ELR (cell line): ENCODE measurements at places on chromosomes 2 and 18.

DNA sequence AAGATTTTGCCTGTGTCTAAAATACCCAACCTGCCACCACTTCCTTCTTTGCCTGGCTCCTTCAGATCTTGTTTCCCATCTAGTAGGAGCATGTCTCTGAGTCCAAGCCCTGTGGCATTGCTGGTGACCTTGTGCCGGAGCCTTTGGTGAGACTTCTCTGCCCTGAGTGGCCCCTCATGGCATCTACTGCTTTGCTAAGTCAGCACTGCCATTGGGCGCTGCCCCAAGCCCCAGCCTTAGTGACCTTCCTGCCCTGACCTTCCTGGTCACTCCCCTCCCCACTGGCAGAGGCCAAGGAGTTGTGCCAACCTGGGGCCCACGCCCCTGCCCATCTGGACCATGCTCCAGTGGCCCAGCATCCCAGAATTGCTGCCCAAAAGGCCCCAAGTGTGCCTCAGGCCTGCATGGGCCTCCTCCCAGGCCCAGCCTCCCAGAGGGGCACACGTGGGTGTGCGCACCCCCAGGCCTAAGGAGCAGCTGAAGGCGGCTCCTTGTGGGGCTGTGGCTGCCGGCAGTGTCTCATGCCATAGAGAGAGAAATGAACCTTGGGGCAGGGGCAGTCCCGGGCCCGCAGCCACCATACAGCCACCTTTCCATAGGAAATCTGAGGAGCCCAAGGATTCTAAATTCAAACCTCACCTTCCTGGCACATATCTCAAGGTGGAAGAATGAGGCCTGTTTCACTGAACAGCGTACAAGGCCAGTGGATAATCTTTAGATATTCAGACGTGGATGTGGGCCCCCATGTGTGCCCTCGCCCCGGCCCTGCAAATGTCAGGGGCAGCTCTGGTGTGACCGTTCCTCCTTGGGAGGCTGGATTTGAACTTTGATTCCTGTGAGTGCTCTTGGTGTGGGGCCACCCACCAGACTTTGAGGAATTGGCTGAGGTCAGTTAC lies 100.2 kb upstream of the SLC66A3 start:
- DNase-seq, result no peak

DNA sequence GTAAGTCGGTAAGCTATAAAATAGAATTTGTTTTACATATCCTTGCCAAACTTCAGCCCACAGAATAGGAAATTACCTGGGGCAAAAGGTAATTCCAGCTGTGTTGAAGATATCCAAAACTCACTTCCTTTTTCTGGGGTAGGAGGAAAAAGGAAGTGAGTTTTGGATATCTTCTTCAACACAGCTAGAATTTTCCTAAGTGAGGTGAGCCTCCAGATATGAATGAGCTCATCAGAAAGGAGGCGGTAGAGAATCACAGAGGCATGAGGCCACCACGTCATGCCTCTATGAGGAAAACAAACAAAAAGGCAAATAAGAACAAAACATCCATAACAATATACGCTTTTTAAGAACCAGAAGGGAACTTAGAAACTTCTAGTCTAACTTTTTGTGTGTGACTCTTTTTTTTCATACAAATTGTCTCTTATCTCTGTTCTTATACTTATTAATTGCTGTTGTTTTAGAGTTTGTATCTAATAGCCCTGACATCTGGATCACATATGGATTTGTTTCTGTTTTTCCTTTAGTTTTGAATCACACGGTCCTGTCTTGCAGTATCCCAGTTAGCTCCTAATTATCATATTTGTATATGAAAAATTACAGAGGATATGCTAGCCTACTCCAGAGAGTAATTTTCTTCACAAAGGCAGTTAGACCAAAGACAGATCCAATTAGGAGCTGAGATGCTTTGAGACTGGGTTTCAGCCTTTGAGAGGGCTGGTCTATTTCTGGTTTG lies 104.5 kb downstream of the RBM43 start:
- DNase-seq, result peak; percentile 29

- peak; percentile 36 for DNase-seq
Measured at GRCh38 chr2:174326161-174327020, 8.4 kb upstream of the SP9 start.

DNA sequence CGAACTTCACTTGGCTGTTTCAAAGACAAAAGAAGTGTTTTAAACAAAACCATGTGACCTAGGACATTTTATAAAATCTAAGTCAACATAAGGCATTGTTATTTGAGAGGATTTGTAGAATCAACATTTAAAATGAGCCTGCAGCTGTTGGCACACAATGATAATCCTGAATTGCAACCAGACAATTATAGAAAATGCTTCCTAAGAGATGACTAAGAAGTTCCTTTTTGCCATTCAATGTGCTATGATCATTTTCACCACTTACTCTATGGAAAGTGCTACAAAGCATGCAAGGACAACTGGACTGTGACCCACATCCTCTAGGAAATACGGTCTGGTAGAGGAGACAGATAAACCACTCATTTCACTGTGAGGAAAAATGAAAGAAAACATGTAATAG lies 246.4 kb downstream of the CDH20 start:
- no peak for DNase-seq

DNA sequence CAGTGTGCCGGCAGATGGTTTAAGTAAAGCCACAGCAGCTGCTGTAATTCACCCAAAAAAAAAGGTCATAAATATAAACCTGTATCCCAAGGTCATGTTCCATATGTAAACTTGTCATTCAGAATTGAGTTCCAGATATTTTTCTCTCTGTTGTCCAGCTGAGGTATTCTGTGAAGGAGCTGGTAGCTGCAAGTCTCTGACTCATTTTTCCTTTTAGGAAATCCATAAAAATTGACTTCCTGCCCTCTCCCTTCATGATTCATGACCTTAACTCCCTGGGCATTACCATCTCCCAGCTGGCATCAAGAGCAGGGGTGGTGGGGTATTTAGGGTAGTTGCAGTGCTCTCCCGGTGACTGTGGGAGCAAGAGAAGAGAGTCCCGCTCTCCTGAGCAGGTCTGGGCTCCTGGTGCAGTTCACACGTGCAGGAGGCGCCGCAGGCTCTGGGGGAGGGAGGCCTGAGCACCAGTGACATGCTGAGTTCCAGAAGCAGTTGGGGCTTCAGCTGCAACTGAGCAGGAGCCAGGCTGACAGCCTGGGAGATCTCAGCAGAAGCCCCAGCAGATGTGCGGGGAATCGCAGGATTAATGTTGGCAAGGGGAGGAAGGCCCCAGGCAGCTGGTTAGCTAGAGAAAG lies 192.6 kb downstream of the MGAT5 start:
- DNase-seq, result peak; percentile 70

DNA sequence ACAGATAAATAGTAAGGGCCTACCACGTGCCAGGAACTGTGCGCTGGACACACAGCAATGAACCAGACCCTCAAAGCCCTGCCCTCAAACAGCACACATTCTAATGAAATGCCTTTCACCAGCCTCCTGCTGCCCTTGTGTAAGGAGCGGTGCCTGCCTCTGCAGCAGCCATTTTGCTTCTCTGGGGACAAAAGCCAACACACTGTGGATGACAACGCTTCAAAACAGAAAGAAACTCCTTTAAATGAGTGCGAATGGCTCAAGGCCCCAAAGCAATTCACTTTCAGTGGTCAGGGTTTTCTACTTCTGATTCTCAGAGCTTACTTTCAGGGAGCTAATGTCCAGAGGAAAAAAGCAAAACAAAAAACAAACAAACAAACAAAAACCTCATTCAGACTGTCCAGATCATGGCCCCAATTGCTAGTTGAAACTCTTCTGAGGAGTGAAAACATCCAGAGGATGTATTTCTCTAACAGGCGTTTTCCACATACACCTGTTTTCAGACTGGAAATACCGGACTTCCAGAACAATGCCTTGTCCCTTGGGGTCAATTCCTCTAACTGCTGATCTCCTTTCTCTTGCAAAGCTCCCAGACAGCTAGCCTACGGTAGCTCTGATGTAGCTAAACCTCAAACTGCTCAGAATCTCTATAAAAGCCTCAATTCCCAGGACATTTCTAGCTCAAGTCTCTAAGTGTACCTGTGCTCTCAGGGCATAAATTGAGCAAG lies 323.3 kb upstream of the ZNF521 start:
- no peak for DNase-seq

GRCh38 chr2:101205521-101206479 lies 46.9 kb upstream of the CNOT11 start:
- DNase-seq, result peak; percentile 93

DNA sequence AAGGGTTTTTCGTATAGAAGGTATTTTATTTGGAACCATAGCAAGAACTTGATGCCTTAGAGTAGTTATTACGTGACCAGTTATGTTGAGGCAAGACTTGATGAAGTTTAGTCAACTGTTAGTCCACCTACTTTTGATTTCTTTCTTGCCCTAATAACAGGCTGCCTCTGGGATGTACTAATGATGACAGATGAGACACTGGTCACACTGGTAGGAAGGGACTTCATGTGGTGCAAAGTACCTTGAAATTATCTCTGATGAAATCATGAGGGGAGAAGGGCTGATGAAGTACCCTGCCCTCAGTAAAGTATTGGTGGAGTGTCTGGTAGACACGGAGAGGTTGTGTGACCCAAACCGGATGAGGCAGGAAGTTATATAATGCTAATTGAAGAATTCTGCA lies 5.4 kb downstream of the DIS3L2 start:
- no peak for DNase-seq

- DNase-seq, result peak; percentile 15
Measured at GRCh38 chr2:151973901-151974199, 125.0 kb downstream of the CACNB4 start.

DNA sequence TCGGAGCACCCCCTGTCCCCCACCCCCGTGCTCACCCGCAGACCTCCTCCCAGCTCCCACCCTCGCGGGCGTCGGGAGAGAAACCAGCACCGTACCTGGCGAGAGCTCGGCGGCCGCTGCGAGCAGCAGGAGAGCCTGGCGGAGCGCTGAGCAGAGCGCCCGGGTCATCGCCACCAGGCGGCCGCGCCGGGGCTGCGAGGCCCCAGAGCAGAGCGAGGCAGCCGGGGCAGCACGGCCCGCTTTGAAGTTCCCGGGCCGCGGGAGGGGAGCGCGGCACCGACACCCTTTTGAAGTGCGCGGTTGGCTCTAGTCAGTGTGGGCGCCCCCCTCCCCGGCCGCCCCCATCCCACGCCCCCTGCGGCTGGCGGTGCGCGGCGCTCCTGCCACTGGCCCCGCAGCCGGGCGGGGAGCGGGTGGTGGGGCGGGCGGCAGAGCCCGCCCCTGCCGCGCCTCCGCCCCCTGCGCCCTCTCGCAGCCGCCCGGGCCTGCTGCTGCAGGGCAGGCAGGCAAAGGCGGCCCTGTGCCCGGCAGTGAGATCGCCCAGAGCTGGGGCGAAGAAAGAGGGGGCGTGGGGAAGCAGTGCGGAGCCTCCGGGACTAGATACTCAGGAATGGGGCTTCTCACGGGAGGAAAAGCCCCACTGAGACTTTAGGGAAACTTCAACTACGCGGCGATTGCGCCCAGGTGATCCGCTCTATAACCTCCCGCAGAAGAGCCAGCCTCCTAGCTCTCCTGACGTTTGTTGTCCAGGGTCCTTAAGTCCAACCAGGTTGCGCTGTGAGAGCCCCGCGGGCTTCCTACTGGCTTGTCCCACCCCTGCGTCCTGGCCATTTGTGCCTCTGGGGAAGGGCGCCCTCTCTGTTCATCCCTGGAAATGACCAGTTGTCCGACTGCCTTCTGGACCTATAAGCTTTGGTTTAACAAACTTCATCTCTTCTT lies at the start of gene ACVR1C:
TSS of gene ACVR1C (minus strand) at position 388 of the 939 bp plus-strand sequence. CDS start at position 168, 220 bp downstream.
- DNase-seq, result peak; percentile 62

DNA sequence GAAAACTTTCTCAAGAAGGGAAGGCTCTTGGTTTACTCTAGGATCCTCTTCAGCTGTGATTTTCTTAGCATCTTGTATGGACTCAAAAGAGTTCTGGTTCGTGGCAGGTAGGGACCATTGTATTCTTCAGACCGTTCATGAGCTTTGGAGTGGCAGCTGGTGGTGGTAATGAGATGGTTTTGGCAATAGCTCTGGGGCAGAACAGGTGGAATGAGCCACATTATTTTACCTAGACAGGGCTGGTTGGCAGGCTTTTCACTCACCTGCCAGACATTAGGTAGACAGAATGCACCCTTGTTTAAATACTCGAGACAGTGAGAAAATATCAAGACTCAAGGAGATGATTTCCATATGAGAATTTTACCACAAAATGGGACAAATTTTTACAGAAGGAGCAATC lies 26.2 kb upstream of the MGAT5 start:
- DNase-seq, result no peak

DNA sequence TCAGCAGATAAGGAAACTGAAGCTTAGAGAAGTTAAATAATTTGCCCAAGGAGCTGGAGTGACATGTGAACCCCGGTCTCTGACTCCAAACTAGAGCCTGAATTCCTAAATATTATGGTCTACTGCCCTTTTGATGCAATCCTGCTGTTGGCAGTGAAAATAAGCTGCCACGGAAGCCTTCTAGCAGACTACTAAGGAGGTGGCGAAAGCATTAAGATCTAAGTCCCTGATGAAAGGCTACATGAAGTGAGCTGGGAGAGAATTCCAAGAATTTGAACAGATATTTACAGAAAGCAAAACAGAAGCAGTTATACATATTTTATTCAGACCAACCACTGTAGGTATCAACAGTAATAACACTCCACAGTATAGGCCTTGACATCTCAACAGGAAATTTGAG lies 28.1 kb downstream of the TRMT61B start:
- DNase-seq, result no peak

GRCh38 chr2:37886745-37887144 lies 38.3 kb upstream of the RMDN2 start:
- peak; percentile 31 for DNase-seq

DNA sequence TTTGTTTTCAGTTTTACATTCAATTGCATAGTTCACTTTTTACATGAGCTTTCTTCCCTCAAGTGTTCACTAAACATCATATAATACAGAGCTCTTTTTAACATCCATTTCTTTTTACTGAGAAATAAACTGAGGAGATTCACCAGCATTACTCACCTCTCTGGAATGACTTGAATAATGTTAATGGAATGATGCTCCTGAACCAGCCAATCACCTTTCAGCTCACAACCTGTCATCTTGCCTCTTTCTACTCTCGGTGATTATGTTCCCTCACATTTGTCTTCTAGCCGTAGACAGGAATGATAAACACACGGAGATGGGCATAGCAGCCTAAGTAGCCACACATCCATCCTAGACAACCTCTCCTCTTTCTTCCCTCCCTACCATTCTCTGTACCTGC lies 301.7 kb downstream of the PAX3 start:
- peak; percentile 96 for DNase-seq

DNA sequence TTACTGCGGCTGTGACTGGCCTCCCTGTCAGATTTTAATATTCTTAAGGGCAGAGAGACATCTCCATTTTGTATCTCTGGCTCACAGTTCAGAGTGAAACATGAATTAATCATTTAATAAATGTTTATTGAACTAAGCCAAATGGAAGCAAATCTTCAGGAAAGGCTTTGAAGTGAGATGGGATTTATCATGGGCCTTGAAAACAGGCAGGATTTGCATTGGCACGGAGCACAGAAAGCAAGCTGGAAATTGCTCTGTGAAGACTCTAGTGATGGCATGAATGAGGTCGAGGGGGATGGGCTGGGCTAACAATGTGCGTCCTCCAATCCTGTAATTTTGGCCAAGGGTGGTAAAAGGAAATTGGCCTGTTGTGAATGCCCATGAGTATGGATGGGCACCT lies 369.8 kb upstream of the SOX11 start:
- DNase-seq, result no peak

- DNase-seq, result no peak
Measured at GRCh38 chr2:202025816-202026215, 7.8 kb upstream of the FZD7 start.

GRCh38 chr2:907706-908105 lies 42.9 kb upstream of the SNTG2 start:
- DNase-seq, result no peak

GRCh38 chr2:128315829-128316776 lies 2.6 kb downstream of the HS6ST1 start:
- DNase-seq, result no peak
